Activated T-helper 2 cell treated with anti-CD3 and anti-CD28 coated beads, Interferon-gamma antibody, Interleukin-2, Interleukin-4, amounts not matched to agents 10 μg/mL and 5 μg/mL and 100 μg/mL, durations not matched to agents 14 hours and 24 hours and 36 hours (primary cell): ENCODE measurements at places on chromosomes 13 and 19. TPM values are rescaled to one million over a fixed set of nuclear protein-coding genes. Genes with fewer than 3 reads are reported as not detected.

- no peak overlapping the region for H3K27ac ChIP-seq
- H3K27me3 ChIP-seq, result no peaks in the 10 kb centered on the region
- no peak overlapping the region for H3K4me3 ChIP-seq
- DNase-seq, result no peak
- peaks cover 6% of the 10 kb centered on the region for H3K36me3 ChIP-seq
Measured at GRCh38 chr13:100381595-100382224, 206.9 kb downstream of the GGACT start.

- no peaks in the 10 kb centered on the region for H3K4me1 ChIP-seq
- H3K4me3 ChIP-seq, result no peak overlapping the region
- H3K27ac ChIP-seq, result no peak overlapping the region
Measured at GRCh38 chr13:27822873-27823311, 30.6 kb downstream of the GSX1 start.

Gene NLRP9
- not detected in 2 replicates for total RNA-seq

Gene HCST
- total RNA-seq, result 53.9 and 57.2 TPM in 2 replicates

Gene AKT1S1
- 26.6 and 29.7 TPM in 2 replicates for total RNA-seq

DNA sequence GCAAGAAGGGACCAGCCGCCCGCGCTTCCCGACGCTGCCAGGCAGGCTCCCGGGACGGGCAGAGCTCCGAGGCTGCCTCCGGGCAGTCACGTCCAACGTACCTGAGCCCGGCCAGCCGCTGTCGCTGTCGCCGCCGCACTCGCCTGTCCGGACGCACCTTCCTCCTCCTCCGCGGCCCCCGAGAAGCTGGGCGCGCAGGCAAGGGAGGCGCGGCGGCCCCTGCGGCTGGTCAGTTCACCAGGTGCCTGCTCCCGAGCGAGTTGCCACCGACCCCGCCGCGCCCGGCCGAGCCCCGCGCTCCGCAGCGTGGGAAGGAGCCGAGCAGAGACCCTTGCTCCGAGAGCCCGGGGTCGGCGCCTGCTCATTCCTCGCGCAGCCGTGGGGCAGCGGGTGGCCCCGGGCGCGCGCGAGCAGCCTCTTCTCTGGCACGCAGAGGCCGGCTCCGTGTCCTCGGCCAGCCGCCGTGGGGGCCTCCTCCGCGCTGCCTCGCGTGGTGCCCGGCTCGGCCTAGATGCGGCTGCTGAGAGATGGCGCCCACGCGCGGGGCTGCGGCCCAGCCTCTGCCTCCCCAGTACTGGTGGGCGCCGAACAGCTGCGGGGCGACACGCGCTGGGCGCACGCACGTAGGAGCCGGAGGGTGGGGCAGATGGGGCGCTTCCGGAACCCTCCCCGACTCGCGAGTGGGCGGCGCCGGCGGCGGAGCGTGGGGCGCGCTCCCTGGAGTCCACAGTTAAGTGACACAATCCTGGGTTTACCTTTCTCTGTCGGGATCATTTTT lies 419.4 kb downstream of the UQCRFS1 start:
- H3K4me3 ChIP-seq, result no peak overlapping the region
- H3K27ac ChIP-seq, result no peak overlapping the region
- H3K27me3 ChIP-seq, result peaks cover 24% of the 10 kb centered on the region
- no peaks in the 10 kb centered on the region for H3K36me3 ChIP-seq
- peaks cover 4% of the 10 kb centered on the region for H3K4me1 ChIP-seq

- DNase-seq, result no peak
- H3K27ac ChIP-seq, result no peak overlapping the region
- peaks cover 2% of the 10 kb centered on the region for H3K27me3 ChIP-seq
Measured at GRCh38 chr13:51283371-51283770, 56.1 kb upstream of the SERPINE3 start.

GRCh38 chr13:106468207-106468606 lies 67.3 kb downstream of the EFNB2 start:
- H3K4me3 ChIP-seq, result no peak overlapping the region
- H3K36me3 ChIP-seq, result no peaks in the 10 kb centered on the region
- DNase-seq, result no peak
- no peaks in the 10 kb centered on the region for H3K4me1 ChIP-seq
- H3K27ac ChIP-seq, result no peak overlapping the region

DNA sequence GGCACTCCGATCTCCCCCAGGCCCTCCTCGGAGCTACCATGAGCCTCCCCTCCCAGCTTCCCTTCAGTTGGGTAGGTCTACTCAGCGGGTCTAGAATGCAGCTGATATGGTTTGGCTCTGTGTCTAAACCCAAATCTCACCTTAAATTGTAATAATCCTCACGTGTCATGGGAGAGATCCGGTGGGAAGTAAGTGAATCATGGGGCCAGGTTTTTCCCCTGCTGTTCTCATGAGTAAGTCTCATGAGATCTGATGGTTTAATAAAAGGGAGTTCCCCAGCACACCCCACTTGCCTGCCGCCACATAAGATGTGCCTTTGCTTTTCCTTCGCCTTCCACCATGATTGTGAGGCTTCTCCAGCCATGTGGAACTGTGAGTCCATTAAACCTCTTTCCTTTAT lies 14.5 kb upstream of the DOCK9 start:
- DNase-seq, result no peak
- no peak overlapping the region for H3K4me3 ChIP-seq
- H3K27me3 ChIP-seq, result no peaks in the 10 kb centered on the region
- peaks cover 10% of the 10 kb centered on the region for H3K36me3 ChIP-seq

- H3K36me3 ChIP-seq, result no peaks in the 10 kb centered on the region
- no peak overlapping the region for H3K4me3 ChIP-seq
- peaks cover 3% of the 10 kb centered on the region for H3K4me1 ChIP-seq
- no peak overlapping the region for H3K27ac ChIP-seq
- no peak for DNase-seq
- H3K27me3 ChIP-seq, result peaks cover 16% of the 10 kb centered on the region
Measured at GRCh38 chr19:50830266-50831025, 2.9 kb downstream of the KLK15 start.

GRCh38 chr13:41199079-41199478 lies 4.7 kb upstream of the KBTBD7 start:
- H3K27me3 ChIP-seq, result no peaks in the 10 kb centered on the region
- H3K4me1 ChIP-seq, result peaks cover 14% of the 10 kb centered on the region
- DNase-seq, result no peak
- no peak overlapping the region for H3K27ac ChIP-seq
- H3K4me3 ChIP-seq, result no peak overlapping the region

- DNase-seq, result no peak
- H3K27me3 ChIP-seq, result no peaks in the 10 kb centered on the region
- H3K4me3 ChIP-seq, result no peak overlapping the region
- no peaks in the 10 kb centered on the region for H3K36me3 ChIP-seq
- H3K27ac ChIP-seq, result no peak overlapping the region
- H3K4me1 ChIP-seq, result no peaks in the 10 kb centered on the region
Measured at GRCh38 chr13:44557986-44558385, 18.1 kb downstream of the TSC22D1 start.

DNA sequence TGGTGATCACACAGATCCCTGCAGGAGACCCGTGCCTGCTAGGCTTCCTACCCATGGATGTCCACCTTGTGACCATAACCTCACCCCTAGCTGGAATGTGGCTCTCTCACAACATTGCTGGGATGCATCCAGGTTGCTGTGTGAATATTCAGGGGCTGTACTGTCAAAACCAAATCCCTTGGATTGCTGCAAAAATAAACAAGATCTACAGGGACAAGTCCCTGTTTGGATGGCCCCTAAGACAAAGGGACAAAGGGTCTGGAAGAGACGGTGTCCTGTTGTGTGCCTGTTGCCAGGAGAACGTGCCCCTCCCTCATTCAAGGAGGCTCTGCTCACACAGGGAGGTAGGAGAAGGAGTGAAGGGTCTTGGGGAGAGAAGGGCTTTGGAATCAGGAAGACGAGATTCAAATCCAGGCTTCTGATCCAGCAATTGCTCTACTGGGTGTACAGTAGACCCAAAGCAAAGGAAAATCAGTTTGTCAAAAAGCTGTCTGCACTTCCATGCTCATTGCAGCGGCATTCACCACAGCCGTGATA lies 89.2 kb upstream of the WASF3 start:
- no peak overlapping the region for H3K27ac ChIP-seq
- no peaks in the 10 kb centered on the region for H3K36me3 ChIP-seq
- H3K4me3 ChIP-seq, result no peak overlapping the region
- H3K27me3 ChIP-seq, result peaks cover 4% of the 10 kb centered on the region
- no peaks in the 10 kb centered on the region for H3K4me1 ChIP-seq

GRCh38 chr13:100746953-100747683 lies 72.5 kb upstream of the TMTC4 start:
- H3K27ac ChIP-seq, result no peak overlapping the region
- no peaks in the 10 kb centered on the region for H3K36me3 ChIP-seq
- H3K4me3 ChIP-seq, result no peak overlapping the region
- peaks cover 3% of the 10 kb centered on the region for H3K27me3 ChIP-seq
- H3K4me1 ChIP-seq, result no peaks in the 10 kb centered on the region
- DNase-seq, result no peak

DNA sequence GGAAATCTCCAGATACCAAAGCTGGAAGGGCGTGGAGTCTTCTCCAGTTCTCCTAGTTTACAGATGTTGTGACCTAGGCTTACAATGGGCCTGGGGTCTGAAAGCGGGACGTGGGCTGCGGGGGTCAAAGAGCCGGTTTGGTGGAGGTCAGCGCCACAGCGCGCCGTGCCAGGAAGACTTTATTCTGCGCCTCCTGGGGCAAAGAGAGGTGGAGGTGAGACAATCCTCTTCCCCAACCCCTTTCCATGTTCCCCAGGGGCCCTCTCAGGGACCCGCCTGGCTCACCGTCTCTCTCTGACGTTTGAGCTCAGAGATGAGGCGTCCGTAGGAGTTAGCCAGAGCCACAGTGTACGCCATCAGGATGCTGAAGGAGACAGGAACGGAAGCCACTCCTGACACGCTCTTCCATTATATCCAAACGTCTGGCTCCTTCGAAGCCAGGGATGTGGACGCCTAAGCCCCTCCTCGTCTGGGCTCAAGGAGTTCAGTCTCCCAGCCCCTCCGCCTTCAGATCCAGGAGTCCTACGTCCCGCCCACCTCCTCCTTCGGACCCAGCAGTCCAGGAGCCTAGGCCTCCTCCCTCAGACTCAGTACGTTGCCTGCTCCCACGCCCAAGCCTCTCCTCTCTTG lies 776 bp upstream of the LENG1 start:
- peaks cover 44% of the 10 kb centered on the region for H3K4me1 ChIP-seq
- peak overlapping the region; percentile 99 for H3K27ac ChIP-seq
- peak overlapping the region; percentile 99 for H3K4me3 ChIP-seq
- H3K36me3 ChIP-seq, result peaks cover 20% of the 10 kb centered on the region

GRCh38 chr19:57559008-57559403 lies 657 bp downstream of the ZNF550 start:
- peak overlapping the region; percentile 76 for H3K27ac ChIP-seq
- DNase-seq, result no peak
- peaks cover 18% of the 10 kb centered on the region for H3K4me1 ChIP-seq
- no peaks in the 10 kb centered on the region for H3K27me3 ChIP-seq
- peaks cover 43% of the 10 kb centered on the region for H3K36me3 ChIP-seq

Gene PRSS57
- total RNA-seq, result not detected in 2 replicates

- H3K4me1 ChIP-seq, result peaks cover 8% of the 10 kb centered on the region
- DNase-seq, result no peak
- peak overlapping the region; percentile 67 for H3K4me3 ChIP-seq
- peaks cover 12% of the 10 kb centered on the region for H3K27me3 ChIP-seq
- no peak overlapping the region for H3K27ac ChIP-seq
- H3K36me3 ChIP-seq, result no peaks in the 10 kb centered on the region
Measured at GRCh38 chr19:45767881-45768654, 984 bp downstream of the SIX5 start.

- H3K36me3 ChIP-seq, result peaks cover 10% of the 10 kb centered on the region
- H3K4me3 ChIP-seq, result no peak overlapping the region
Measured at GRCh38 chr19:2877398-2878331, 10.5 kb downstream of the ZNF556 start.

Gene ATP1A3
- 0.97 and 1.7 TPM in 2 replicates for total RNA-seq

Gene C19orf85
- total RNA-seq, result not detected in 2 replicates
